ENCODE measurements at places on chromosomes 11 and 22. TPM values are rescaled to one million over a fixed set of nuclear protein-coding genes. Genes with fewer than 3 reads are reported as not detected.

The TMPRSS13 gene
- total RNA-seq, result under 0.01 TPM

The ACCS gene
- total RNA-seq, result 8.8 TPM

The CST6 gene
- 0.20 TPM for total RNA-seq

The MUC6 gene
- not detected for total RNA-seq

The USH1C gene
- total RNA-seq, result not detected

The SYCE3 gene
- total RNA-seq, result not detected

The RAB36 gene
- 5.5 TPM for total RNA-seq

The OR4C11 gene
- not detected for total RNA-seq

The CCDC85B gene
- total RNA-seq, result 63.9 TPM

The CRYBB3 gene
- total RNA-seq, result not detected

The HBB gene
- total RNA-seq, result not detected

The SLC22A8 gene
- not detected for total RNA-seq

The SORL1 gene
- total RNA-seq, result under 0.01 TPM

The ARHGAP20 gene
- total RNA-seq, result 6.2 TPM

The VWCE gene
- total RNA-seq, result 8.1 TPM

The GP1BB gene
- 0.20 TPM for total RNA-seq

The MMP3 gene
- 64.3 TPM for total RNA-seq

The LYVE1 gene
- 0.37 TPM for total RNA-seq

Measured in subcutaneous preadipocyte (primary cell).